ENCODE measurements at places on chromosomes 6 and 20.
A peak's percentile ranks its signal among the peaks of the same experiment; 100 is the strongest.

- no peak for DNase-seq
Observed at GRCh38 chr6:6885521-6886170, 222.1 kb upstream of the RREB1 start.

DNA sequence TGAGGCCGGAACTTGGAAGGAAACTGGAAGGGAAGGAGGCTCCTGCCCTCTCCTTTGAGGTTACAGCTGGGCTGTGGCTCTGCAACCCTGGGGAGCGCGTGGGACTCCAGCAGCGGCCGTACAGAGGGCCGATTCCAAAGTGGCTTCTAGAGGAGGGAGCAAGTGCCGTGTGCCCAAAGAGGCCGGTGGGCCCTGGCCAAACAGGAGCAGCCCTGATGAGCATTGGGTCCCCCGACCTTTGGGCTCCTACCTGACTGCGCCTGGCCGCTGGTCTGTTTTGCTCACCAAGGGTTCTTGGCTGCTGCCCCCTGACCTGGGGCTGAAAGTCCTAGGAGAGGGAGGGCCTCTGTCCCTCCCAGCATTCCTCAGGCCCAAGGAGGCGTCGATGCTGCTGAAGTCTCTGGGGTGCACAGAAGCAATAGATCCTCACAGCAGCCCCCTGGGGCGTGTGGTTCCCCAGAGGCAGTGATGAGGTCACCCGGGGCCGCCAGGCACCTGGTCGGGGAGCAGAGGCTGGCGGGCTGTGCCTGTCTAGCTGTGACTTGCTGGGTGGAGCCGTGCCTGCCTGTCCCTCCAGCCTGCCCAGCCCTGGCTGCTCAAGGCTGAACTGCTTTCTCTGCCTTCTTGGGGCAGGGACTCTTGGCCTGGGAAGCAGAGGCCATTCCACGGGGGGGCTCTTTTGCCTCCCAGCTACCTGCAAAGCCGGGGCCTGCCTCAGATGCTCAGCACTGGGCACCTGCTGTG lies 9.8 kb downstream of the RBM38 start:
- no peak for DNase-seq

DNA sequence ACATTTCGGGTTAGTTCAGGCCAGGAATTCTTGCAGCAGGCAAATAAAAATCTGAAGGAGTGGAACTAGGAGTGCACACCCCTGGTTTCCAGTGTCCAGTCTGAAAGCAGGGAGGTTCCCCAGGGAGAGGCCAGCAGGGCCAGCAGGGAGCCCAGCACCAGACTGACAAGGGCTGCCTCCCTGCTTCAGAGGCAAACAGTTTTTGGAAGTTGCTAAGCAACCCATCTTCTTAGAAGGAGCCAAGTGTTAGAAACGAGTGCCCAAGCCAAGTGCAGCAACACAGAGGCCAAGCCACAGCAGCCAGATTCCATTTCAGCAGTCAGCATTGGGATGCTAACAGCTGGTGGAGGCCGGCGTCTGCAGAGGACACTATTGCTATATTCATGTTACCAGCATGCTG lies 179.1 kb downstream of the SYNDIG1 start:
- no peak for DNase-seq

GRCh38 chr6:158662954-158663624 lies 13.2 kb downstream of the SYTL3 start:
- no peak for DNase-seq

DNA sequence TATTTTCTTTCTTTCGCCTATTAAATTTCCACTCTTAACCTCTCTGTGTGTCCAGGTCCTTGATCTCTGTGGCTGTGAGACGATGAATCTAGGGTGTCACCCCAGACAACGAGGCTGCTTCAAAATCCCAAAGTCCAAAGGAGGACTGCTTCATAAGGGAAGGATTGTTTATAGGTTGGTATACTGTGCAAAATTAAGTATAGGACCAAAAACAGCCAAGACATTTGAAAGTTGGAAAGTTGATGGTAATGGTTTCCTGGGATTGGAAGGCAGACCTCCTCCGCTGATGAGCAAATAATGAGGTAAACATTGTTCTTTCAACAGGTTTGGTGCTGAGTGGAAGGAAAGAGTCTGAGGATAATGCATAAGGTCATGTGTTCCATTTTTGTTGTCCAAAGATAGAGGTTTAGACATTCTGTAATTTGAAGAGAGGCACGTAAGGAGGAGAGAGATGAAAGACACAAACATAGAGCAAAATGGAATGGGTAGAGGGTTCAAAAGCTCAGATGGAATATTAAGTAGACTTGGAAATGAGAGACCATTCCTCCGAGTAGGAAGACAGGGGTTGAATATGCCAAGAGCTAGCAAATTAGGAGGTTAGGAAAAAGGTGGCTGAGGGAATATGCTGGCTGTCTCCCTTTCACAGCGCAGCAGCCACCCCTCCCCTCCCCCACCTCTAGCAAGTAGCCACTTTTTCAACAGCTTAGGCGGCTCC lies 24.8 kb downstream of the ZNF311 start:
- DNase-seq: no peak

GRCh38 chr20:43800186-43800585 lies 73.4 kb upstream of the GTSF1L start:
- no peak for DNase-seq

- DNase-seq: no peak
Observed at GRCh38 chr6:154572556-154572955, 62.1 kb upstream of the CNKSR3 start.

DNA sequence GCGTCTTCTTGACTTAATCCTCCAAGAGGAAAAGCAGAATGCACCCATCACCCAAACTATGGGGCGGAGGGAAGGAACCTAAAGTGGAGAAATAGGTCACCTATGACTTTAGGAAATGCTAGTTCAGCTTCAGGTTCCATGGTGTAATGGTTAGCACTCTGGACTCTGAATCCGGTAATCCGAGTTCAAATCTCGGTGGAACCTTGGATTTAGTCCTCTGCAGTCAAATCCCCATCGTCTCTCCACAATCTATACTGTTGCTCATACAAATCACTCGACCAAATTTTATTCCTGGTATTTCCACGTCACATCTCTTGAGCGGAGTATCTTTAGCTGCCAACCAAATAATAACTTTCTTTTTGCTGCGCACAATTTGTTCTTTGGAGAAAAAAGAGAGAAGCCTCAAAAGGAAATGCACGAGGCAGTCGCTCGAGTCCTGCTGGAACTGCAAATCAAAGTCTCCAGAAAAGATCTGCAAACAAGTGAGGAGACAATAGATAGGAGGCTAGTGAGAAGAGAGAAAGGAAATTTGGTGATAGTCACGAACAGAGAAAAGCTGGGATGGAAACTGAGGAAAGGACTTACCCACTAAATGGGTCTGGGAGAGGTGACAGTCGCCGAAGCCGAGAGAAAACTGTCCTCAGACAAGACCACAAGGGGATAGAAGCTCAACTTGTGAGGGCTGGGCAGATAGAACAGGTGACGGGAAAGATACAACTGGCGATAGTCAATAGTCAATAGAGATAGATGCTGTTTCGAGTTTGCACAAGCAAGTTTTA lies 16.6 kb downstream of the POM121L2 start:
- no peak for DNase-seq

DNA sequence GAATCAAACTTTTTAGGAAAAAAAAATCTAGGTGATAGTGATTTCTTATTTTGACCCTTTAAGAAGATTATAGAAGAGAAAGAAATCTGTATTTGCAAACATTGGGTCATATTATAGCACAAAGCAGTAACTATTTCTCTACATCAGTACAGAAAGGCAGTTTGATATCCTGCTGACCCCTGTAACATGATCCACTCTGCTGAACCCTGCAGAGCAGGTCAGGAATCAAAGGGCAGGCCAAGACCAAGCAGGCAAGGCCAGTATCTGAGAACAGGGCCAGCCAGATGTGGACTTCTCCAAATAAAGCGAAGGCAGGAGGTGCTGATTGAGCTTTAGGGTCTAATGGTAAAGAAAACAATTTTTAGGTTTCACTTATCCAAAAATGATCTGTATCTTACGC lies 239.4 kb downstream of the PTPRK start:
- DNase-seq: no peak

DNA sequence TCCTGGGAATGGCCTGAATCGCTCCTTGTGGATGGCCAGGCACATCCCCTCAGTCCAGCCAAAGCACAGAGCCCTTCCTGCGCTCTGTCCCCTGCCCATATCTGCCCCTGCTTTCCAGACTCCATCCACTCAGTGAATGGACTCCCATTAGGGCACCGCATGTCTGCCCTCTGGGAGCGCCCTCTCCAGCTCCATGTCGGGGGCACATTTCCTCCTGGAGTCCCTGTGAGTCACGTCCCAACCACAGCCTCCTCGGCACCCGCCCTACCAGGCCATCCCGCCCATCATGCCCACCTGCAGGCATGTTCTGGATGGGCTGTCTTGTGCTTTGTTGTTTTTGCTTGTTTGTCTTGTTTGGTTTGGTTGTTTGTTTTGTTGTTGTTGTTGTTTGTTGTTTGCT lies 96.8 kb downstream of the PSMB1 start:
- DNase-seq: no peak

- no peak for DNase-seq
Observed at GRCh38 chr6:44020148-44020547, 107.1 kb downstream of the MRPL14 start.

DNA sequence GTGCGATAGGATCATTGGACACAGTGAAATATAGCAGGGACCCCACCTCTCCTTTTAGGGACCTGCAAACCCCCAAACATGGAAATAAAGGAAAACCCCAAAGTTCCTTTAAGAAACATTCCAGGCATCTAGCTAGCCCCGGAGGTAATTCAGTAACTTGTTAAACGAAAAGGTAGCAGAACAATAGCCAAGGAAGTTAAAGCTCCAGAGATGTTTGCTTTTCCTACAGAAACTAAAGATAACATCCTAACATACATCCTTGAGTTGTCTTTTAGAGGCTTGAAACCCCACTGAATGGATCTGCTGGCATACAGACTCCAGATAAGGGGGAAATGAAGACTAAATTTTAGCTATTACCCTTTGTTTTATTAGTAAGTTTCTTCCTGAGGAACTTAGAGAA lies 51.0 kb downstream of the FAM184A start:
- no peak for DNase-seq

DNA sequence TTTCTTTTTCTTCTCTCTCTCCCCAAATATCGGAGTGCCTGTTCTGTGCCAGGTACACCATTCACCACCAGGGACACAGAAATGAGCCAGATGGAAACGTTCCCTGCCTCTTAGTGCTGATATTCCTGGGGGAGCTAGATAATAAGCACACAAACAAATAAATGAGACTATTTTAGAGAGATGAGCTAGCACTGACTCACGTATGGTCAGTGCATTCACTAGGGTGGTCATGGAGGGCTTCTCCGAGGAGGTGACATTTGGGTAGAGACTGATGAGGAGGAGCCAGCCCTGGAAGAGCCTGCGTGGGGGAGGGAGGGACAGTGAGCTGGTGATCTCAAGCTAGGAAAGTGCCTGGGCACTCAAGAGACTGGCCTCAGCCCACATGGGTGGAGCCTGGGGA lies 252.3 kb upstream of the KCNG1 start:
- no peak for DNase-seq

- DNase-seq: no peak
Observed at GRCh38 chr6:24504649-24505586, 10.1 kb downstream of the ALDH5A1 start.

DNA sequence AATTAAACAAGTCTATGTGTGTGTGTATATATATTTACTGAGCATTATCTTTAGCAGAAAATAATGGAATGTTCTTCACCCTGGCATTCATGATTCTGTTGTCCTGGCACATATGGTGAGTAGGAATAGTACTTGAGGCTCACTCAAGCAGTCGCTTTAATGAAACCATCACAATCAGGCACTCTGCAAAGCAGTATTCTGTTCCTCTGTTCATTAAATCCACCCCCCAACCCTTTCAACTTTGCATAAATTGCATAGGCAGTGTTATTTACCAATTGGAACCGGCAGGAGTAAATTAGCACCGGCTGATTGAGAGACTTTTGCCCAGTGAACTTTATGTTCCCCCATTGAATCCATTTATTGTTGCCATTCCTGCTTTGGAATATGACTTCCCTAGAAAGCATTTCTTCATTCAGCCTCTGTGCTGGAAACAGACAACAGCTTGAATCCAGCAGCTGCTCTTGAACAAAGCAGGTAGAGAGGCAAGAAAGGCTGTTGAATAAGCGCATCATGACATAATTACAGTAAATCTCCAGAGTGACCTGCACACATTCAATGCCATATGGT lies 268.0 kb upstream of the RNF217 start:
- DNase-seq: no peak

GRCh38 chr20:56406910-56407309 lies 5.2 kb upstream of the CASS4 start:
- no peak for DNase-seq

GRCh38 chr6:107435798-107436197 lies 23.6 kb downstream of the PDSS2 start:
- no peak for DNase-seq

GRCh38 chr6:32176476-32177182 lies 745 bp upstream of the AGPAT1 start:
- DNase-seq: no peak

DNA sequence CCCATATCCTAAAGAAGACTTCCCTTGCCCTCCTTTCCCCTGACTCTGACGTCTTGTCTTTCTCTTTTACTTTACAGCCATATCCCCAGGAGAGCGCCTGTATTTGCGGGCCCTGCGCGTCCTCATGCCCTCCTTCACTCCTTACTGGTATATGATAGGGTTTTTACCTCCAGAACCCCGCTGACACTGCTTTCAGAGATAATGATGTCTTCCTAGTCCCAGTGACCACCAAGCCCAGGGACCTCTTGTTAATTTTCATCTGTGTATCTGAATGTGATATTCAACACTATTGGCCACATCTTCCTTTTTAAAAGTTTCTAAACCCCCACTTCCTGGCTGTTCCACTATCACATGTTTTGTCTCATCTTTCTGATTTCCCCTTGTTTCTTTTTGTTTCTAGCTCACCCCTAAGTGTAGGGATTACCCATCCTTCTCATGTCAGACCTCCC lies 102.0 kb downstream of the HIVEP1 start:
- DNase-seq: no peak

GRCh38 chr6:138517635-138518034 lies 18.3 kb upstream of the NHSL1 start:
- peak; percentile 11 for DNase-seq

GRCh38 chr6:126112171-126112632 lies 125.9 kb downstream of the TRMT11 start:
- DNase-seq: no peak

DNA sequence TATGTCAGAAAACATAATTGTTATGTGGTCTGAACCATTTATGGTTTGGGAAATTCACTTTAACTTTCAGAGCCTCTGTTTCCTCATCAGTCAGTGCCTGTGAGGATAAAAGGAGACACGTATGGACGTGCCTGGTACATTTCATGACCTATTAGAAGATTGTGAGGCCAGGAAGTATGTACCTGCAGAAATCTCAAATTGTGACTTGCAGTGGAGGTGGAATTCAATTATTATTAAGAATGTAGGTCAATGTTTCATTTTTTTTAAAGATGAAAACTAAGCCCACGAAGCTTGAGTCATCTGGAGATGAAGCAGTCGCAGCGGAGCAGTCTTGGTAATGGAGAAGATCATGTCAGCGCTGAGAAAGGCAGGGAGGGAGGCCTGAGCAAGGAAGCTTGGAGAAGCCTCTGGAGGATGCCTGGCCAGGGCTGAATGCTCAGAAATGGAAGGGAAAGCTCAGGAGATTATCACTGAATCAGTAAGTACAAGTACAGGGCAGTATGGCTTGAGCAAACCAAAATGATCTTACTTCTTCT lies 3.9 kb upstream of the DSE start:
- DNase-seq: no peak

Measured in activated naive CD8-positive, alpha-beta T cell treated with anti-CD3 and anti-CD28 coated beads, Interleukin-2, amount 50 U/mL, for 16 hours (primary cell).